A172 (cell line): ENCODE measurements at places on chromosomes 7 and 10. TPM values are rescaled to one million over a fixed set of nuclear protein-coding genes. Genes with fewer than 3 reads are reported as not detected.

DNA sequence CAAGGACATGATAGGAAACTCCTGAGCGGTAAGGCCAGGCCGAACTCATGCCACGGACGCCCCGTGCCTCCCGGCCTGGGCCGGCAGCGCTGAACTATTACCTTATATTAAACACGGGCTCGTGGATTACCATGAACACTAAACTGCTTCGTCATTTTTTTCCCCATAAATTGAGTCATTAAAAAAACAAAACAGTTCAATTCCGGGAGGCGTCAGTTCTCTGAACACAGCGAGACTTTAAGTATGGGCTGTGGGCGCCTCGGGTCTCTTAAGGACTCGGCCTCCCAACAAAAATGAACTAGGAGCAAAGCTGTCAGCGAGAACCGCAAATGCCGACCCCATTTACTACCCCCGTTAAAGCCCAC, 519 bp downstream of the PITRM1 start:
- DNase-seq, result peak; percentile 52

- no peak for DNase-seq
Measured at GRCh38 chr10:49610458-49611165, 502 bp downstream of the SLC18A3 start.

OR6B1 gene
- not detected in 2 replicates for total RNA-seq

DENND2A gene
- total RNA-seq, result 3.3 and 5.8 TPM in 2 replicates

DNA sequence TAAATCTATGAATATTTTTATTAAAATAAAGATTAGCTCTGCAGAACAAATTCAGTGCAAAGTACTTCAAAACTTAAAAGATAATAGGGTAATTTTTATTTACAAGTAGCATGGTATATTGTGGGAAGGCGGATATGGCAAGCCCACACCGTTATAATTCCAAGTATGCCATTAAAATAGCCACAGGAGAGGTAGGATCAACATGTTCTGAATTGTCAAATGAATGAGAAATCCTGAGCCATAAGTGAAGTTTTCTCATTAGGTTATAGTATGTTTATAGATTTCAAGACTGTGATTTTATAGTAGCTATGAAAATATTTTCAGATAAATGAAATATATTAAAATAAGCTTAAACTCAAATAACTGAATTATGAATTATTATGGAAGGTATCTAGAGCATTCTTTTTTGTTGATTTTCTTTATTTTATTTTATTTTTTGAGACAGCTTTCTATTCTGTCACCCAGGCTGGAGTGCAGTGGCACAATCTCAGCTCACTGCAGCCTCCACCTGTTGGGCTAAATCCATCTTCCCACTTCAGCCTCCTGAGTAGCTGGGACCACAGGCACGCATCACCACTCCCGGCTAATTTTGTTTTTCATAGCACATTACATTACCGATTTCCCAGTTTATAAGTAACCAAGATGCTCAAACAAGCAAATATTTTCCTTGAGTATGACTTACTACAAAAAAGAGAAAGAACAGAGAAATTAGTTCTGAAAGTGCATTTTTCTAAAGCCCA, 956.6 kb downstream of the GATA3 start:
- no peak for DNase-seq

CYP3A5 gene
- total RNA-seq, result 1.9 and 3.8 TPM in 2 replicates

DNA sequence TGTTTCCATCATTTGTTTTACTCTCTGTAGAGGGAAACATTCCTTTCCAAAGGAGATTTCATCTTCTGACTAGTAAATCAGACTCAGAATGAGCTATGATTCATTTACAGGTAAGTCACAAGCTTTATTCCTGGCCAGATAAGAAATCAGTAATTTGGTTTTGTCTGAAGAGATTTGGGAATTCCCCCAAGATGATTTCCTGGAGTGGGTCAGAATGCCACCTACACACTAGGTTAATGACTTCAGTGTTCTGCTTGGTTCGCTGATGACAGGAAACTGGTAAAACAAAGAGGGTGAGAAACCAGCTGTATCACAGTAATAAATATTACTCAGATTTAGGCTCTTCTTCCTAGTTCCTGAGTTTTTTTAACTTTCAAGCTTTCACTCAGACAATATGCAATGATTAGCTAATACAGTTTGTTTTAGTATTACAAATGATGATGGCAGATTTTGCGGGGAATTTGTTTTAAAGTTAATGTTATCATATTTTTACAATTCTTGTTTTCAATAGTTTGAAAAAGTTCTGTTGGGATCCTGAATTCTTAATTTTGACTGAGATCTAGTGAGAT, 8.3 kb upstream of the ASZ1 start:
- peak; percentile 23 for DNase-seq

MYL7 gene
- total RNA-seq, result not detected in 2 replicates

- DNase-seq, result peak; percentile 85
Measured at GRCh38 chr7:142440219-142440905, 182.5 kb upstream of the PRSS58 start.

DNA sequence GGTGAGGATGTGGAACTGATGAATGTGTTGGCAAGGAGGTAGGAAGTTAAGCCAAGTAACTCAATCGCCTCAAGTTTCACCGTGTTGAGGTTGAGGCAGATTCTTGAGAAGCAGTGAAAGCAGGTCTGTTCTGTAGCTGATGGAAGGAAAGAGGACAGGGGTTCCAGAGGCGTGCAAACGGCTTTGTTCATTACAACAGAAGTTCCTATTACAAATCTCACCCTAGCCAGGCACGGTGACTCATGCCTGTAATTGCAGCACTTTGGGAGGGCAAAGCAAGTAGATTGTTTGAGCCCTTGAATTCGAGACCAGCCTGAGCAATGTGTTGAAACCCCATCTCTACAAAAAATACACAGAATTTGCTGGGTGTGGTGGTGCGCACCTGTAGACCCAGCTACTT, 36.9 kb upstream of the PTF1A start:
- no peak for DNase-seq

GRCh38 chr7:119935418-119936025, 337.5 kb upstream of the KCND2 start:
- peak; percentile 54 for DNase-seq

DNA sequence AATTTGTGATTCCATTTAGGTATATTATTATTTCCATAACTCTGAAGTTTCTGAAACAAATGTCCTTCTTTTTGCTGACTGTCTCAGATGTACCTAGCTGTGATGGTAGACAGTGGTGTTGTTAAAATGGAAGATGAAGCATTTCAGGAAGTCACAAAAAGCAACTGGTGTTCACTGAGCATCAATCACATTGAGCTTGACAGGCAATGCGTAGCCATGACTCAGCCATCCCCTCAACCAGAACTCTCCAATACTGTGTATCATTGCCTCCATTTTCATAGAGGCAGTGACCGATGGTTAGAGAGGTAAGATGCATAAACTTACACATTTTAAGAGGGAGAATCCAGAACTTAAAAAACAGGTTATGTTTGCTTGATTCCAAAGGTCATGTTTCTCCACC, 434.0 kb downstream of the INHBA start:
- peak; percentile 70 for DNase-seq

DNAJB6 gene
- 191 and 201 TPM in 2 replicates for total RNA-seq

DNA sequence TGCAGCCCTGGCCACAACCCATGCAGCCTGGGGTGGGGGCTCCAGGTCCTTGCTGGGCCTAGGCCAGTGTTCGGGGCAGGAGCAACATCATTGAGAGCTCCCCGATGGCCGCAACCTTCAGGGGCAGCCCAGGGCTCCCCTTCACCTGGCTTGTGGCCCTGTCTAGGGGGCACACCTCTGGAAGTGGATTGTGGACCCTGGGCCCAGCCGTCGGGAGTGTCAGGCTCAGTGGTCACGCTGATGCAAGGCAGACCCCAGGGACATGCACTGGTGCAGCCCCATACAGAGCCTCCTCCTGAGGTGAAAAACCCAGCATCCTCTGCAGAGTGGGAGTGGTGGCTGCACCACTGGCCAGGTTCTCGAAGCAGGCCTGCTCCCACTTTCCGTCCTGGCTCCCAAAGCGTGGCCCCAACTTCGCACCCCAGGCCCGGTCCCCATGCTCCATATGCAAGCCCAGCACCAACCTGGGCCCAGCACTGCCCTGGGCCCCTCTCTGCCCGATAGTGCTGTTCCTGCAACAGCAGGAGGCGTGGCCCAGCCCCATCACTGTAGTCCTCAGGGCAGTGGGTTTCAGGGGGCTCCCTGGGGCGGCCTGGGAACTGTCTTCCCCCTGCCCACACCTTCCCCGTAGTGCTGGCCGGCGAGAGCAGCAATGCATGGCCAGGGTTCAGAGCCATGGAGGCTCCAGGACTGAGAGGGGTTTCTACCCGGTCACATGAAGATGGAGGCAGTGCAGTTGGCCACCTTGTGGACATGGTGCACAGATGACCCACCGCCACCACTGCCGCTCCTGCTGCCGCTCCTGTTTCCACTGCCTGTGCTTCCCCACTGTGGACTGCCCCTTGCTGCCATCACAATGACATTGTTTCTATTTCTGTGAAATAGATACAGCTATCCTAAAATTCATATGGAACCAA, 303.9 kb upstream of the NRG3 start:
- no peak for DNase-seq

DNA sequence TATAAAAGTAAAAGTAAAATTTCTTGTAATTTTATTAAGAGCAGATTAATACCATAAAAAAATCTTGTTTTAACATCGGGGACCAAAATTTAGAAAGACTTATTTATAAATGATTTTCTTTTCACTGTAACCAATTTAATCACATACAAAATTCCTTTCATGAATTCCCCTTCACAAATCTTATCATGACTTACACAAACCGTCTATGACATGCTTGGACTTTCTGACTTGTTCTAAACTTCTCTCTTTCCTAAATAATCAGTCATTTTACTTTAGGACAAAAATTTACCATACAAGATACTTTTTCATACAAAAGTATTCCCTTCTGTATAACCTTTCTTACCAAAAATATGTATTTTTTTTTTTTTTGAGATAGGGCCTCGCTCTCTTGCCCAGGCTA, 9.3 kb downstream of the CROT start:
- DNase-seq, result peak; percentile 19

COL28A1 gene
- 0.26 TPM in 1 of 2 replicates, not detected in the other for total RNA-seq

GAD2 gene
- total RNA-seq, result not detected in 2 replicates

CARD11 gene
- 16.9 and 23.0 TPM in 2 replicates for total RNA-seq

UNCX gene
- not detected in 2 replicates for total RNA-seq

KCNH2 gene
- total RNA-seq, result 1.7 and 3.5 TPM in 2 replicates

SPAM1 gene
- total RNA-seq, result not detected in 2 replicates

- no peak for DNase-seq
Measured at GRCh38 chr7:85719981-85720953, 533.4 kb upstream of the SEMA3D start.

DNA sequence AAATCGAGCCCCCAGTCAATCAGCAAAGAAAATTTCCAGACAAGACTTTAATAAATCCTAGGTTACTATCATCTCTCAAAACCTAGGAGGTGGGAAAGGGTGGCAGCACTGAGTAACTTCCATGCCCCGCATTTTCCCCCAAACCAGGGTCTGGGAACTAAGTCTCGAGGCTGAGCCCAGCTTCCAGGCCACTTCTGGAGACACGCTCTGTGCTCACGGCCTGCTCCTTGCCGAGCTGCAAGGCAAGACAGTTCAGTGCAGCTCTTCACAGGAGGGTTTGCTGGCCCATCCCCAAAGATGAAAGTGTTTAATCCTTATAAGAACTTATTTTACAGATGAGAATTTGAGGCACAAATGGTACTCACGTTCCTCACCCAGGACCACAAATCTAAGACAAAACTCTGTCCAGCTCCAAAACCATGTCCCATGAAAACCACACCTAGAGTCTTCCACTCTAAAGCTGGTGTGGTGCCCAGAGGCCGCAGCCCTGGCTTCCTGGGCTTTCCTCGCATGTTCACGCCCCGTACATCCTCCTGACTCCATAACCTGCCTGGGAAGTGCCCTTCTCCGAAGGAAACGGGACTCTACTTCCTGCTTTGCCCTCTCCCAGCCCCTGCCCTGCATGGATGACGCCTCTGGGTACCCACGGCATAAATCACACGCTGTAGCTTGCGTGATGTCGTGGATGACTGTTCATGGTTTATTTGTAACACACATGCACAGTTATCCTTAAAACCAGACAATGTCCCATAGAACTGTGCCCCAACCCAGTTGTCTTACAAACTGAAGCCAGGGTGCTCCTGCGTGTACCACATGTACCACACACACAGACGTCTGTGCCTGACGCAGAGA, 201.2 kb downstream of the DIP2C start:
- DNase-seq, result no peak

DNA sequence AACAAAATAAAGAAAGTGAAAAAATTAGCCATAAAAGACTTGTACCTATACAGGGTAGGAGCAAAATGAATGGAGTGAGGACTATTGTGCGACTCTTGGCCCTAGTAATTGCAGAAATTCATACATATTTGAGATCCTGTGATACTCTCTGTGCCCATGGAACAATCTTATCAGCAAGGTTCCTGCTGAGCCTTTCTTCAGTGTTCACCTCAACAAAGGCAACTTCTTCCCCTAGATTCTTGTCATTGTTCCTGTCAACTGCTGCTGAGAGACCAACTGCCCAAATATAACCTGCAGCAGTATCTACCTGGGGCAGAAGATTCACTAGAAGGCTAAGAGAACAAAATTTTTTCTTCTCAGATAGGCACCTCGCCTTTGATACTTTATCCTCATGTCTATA, 187.4 kb downstream of the NEBL start:
- DNase-seq, result no peak

- DNase-seq, result peak; percentile 18
Measured at GRCh38 chr10:17768957-17769356, 17.0 kb downstream of the TMEM236 start.

FAM25G gene
- not detected in 2 replicates for total RNA-seq

DNA sequence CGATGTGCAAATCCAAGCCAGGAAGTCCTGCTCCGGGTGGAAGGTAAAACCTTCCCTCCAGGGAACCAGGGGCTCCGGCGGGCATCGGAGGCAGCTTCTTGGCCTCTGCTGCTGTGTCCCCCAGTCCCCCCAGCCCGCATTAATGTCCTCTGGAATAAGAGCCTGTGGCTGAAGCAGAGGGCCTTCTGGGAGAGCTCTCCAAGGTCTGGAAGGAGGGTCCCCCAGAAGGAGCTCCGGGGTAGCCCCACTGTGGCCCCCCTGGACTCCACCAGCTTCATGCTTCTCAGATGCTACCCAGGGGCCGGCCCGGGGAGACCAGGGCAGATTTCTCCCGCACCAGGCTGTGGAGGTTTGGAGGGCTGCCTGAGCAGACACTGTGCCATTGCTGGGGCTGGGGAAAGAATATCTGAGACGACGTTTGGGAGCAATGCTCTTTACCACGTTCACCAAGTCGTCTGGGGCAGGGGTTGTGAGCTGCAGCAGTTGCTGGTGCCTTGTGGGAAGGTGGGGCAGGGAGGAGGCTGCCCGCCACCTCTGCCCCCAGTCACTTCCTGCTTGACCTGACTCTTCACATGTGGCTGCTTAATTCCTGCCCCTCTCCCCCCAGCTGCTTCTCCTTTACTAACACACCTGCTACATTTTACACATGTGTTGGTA, 8.3 kb downstream of the ZNF853 start:
- no peak for DNase-seq

DNA sequence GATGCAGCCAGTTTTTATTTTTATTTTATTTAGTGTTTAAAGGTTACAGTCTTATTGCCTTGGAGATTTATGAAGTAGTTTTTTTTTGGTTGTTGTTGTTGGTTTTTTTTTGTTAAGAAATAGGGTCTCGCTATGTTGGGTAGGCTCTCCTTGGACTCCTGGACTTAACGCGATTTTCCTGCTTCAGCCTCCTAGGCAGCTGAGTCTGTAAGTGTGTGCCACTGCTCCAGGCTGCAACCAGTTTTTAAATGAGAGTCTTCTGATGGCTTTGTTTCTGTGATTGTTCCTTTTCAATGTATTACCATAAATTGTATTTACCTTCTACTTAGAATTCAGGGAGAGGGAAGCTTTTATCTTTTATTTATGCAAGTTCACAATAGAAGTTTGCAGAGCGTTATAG, 62.8 kb downstream of the BICC1 start:
- no peak for DNase-seq

- DNase-seq, result no peak
Measured at GRCh38 chr7:44894888-44895580, 9.7 kb upstream of the PURB start.

PSTK gene
- 2.0 and 8.3 TPM in 2 replicates for total RNA-seq
